Activated naive CD4-positive, alpha-beta T cell treated with anti-CD3 and anti-CD28 coated beads, Interleukin-2, amount 50 U/mL, for 16 hours (primary cell): ENCODE measurements at places on chromosomes 12 and 14.

GRCh38 chr12:53180931-53181645 is 363 bp upstream of the CSAD start:
- peak; percentile 81 for DNase-seq

DNA sequence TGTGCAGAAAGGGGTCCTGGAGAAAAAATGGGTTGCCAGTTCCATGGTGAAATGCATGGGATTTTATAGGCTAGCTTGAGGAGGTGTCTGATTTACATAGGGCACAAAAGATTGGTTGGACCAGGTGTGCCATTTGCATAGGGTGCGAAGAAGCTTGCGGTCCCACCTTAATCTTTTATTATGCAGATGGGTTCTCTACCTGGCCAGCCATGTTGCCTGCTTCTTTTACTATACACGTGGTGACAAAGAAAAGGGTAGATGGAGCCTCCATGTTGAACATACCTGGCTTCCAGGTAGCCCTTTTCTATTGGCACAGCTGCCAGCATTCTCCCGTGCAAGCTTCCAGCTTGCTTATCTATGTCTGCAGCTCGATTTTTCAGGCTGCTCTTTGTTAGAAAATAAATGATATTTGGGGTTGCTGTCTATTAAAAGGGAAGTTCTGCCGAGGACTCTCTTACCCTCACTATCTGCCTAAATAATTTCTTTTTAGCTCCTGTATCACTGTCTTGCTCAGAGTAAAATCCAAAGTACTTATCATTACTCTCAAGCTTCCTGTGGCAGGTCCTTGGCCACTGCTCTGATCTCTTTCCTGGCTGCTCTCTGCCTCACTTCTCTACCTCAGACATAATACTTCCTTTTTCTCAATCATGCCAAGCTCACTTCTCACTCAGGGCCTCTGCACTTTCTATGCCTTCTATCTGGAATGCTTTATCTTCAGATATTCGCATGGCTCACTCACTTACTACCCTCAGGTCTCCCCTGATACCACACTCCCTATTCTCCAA is 216.0 kb upstream of the DAAM1 start:
- DNase-seq: no peak

GRCh38 chr12:80598004-80598606 is 109.3 kb upstream of the MYF6 start:
- no peak for DNase-seq

GRCh38 chr14:59004012-59004411 is 184.5 kb upstream of the DAAM1 start:
- no peak for DNase-seq

DNA sequence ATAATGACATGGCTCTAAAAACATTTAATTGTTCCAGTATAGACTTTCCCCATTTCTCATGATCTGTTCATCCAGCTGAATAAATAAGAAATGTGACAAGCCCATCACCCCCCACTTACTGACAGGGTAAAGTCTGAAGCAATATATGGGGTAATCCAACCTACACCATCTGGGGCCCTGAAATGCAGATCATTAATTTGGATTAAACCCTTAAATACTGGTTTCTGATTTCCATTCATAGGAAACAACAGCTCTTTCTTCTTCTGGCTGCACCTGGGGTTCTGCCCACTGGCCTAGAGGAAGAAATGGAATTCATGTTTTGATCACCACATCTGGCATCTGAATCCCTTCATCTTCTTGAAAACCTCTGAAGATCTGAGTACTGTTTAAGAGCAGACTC is 39.3 kb upstream of the ACSM4 start:
- DNase-seq: no peak

GRCh38 chr14:50726372-50727107 is 58.4 kb upstream of the SAV1 start:
- DNase-seq: no peak

- no peak for DNase-seq
Measured at GRCh38 chr12:87217491-87217890, 811.7 kb downstream of the C12orf50 start.

- no peak for DNase-seq
Measured at GRCh38 chr12:52228366-52228765, 4.7 kb upstream of the KRT7 start.

GRCh38 chr12:101221301-101221700 is 11.3 kb upstream of the SLC5A8 start:
- no peak for DNase-seq

DNA sequence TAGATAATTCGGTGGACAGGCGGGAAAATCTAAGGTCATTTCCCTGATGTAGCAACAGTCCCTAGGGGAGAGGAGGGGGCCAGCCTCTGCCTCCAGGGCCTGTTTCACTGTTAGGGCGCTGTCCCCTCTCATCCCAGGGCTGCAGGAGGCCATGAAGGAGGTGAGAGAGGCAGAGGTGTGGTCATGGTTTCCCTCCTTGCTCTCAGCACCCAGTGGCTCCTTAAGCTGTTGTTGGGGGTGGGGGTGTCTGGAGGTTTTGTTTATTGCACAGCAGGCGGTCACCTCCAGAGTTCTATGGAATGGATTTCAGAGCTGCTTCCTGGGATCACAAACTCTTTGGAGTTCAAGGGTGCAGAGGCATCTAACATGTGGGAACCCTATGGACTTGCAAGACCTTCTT is 212.5 kb upstream of the RTL1 start:
- DNase-seq: no peak

DNA sequence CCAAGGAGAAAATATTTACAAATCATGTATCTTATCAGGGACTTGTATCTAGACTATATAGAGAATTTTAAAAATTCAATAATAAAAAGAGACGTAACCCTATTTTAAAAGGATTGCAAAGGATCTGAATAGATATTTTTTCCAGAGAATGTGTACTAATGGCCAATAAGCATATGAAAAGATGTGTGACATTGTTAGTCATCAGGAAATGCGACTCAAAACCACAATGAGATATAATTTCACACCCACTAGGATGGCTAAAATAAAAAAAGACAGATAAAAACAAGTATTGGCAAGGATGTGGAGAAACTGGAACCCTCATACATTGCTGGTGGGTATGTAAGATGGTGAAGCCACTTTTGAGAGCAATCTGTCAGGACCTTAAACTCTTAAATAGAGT is 141.9 kb upstream of the BMP4 start:
- no peak for DNase-seq

- no peak for DNase-seq
Measured at GRCh38 chr14:62269204-62269603, 507.0 kb downstream of the SNAPC1 start.

DNA sequence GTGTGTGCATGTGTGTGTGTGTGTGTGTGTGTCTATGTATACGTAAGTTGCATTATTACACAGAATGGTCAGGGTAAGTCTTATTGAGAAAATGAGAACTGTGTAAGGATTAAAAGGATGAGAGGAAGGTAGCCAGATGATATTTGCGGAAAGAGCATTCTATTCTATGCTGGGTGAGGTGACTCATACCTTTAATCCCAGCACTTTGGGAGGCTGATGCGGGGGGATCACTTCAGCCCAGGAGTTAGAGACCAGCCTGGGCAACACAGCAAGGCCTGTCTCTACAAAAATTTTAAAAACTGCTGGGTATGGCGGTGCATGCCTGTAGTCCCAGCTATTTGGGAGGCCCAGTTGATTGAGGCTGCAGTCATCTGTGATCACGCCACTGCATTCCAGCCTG is 103.7 kb downstream of the SLC38A1 start:
- no peak for DNase-seq

- DNase-seq: no peak
Measured at GRCh38 chr12:72075891-72076557, 137.4 kb downstream of the TPH2 start.

GRCh38 chr12:45553204-45553603 is 176.3 kb upstream of the ARID2 start:
- DNase-seq: no peak

DNA sequence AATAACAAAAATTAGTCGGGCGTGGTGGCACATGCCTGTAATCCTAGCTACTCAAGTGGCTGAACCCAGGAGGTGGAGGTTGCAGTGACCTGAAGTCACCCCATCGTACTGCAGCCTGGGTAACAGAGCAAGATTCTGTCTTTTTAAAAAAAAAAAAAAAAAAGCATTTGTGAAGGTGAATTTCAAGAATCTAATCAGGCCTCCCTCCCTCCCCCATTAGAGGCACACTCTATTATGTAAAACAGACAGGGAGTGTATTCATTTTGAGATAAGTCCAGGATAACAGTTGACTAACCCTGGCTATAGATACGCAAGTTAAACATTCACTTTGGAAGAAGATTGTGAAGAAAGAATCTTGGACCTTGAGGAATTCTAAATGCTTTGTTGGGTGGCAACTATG is 2.9 kb downstream of the RESF1 start:
- no peak for DNase-seq

GRCh38 chr14:61567838-61568571 is 127.3 kb upstream of the HIF1A start:
- no peak for DNase-seq

DNA sequence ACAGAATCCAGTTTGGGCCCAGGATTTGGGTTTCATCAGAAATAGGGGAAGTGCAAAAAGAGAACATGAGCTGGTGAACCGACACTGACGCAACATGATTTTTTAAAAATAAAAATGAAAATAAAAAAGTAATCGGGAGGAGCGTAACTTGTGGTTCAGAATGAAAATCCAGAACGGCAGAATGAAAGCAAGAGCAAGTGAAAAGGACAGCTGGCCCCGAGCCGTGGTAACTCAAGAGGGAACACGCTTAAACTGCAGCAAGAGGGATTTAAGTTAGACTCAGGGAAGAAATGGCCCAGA is 1.6 kb downstream of the SLC6A12 start:
- DNase-seq: no peak

GRCh38 chr12:88516811-88517210 is 63.5 kb downstream of the KITLG start:
- no peak for DNase-seq

DNA sequence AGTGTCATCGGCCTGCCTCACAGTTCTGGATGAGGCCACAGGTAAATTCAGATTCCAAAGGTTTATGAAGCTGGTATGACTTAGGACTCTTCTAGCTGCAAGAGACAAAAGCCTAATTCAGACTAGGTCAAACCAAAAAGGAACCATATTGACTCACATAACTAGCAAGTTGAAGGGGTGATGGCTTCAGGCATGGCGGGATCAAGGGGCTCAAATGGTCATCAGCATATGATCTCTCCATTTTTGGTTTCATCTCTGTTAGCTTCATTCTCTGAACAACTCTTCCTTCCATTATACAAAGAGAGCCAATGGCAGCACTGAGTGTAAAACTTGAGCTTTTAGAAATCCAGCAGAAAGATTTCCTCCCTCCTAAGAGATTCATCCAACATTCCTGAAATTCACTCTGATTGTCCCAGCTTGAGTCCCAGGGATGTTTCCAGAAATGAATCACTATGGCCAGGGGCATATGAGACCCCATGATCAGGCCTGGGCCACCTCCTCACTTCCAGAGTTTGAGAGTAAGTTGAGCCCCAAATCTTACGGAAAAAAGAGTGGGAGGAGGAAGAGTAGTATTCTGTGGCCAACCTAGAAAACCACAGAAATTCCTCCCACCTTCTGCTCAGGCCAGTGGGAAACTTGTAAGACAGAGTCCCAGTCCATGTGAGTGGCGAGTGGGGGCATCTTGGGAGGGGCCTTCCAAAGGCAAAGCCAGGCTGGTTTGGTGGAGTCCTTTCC is 2.0 kb upstream of the MAP1LC3B2 start:
- DNase-seq: no peak

- no peak for DNase-seq
Measured at GRCh38 chr14:102930138-102930752, 7.8 kb downstream of the AMN start.

- no peak for DNase-seq
Measured at GRCh38 chr12:56143870-56144269, 8.5 kb upstream of the MYL6B start.

DNA sequence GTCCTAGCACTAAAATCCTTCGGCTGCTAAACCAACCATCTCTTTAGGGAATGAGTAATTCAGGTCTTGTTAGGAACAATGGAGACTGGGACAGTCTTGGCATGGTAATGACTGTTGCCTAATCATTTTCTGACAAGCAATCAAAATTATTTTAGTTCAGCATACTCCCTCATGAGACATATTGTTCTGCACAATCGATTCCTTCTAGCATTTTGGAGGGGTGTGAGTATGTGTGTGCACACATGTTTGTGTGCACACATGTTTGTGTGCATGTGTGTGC is 2.1 kb upstream of the KRT1 start:
- no peak for DNase-seq

DNA sequence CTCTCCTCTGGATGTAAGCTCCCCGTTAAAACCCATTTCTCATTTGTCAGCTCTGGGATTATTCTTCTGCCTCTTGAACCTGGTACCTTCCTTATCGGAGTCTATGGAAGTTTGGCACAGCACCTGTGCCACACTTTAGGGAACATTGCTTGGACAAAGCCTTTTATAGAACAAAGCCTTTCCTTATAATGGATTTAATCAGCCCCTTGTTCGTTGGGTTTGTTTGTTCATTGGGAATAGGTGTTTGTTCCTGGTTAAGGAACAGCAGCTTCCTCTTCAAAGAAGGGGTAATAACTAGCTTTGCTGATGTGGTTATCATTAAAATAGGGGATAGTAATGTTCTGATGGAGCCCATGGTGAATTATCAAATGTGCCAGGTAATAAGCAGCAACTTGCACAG is 70.4 kb downstream of the NRXN3 start:
- DNase-seq: no peak

GRCh38 chr12:92141591-92142121 is 4.0 kb downstream of the BTG1 start:
- no peak for DNase-seq

- no peak for DNase-seq
Measured at GRCh38 chr12:62584619-62585018, 118.0 kb downstream of the MON2 start.

GRCh38 chr12:94336211-94336925 is 123.3 kb downstream of the CEP83 start:
- no peak for DNase-seq

DNA sequence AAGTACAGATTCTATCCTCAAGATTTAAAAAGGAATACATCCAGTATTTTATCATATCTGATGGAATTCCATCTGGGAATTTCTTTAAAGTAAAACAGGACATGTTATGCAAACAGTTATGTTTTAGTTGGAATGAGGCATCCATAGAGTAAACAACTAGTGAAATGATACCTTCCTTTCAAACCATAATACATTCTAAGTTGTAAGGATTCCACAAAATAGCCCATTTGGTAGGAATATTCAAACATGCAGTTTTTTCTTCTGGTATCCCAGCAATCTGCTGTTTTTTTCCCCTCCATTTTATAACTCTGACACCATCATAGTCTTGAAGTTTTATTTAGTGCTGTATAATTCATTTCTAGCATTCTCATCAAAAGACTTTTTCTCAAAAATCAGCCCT is 149.6 kb downstream of the ADAMTS20 start:
- DNase-seq: no peak

DNA sequence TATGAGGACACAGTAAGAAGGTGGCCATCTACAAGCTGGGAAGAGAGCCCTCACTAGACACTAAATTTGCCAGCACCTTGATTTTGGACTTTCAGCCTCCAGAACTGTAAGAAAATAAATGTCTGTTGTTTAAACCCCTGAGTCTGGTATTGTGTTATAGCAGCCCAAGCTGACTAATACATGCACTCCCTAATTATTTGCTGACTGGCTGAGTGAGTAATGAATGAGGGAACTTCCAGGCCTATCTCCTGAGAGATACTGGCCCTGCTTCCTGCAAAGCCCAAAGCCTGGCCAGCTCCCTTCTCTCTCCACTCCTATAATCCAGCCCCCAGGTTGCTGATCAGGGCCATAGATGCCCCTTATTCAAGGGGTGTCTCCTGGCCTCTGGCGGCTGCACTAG is 120.0 kb upstream of the NOS1 start:
- no peak for DNase-seq
